ENCODE measurements at places on chromosomes 5 and 9.

GRCh38 chr5:134227776-134228175 is 1.9 kb upstream of the PPP2CA start:
- DNase-seq, result no peak

DNA sequence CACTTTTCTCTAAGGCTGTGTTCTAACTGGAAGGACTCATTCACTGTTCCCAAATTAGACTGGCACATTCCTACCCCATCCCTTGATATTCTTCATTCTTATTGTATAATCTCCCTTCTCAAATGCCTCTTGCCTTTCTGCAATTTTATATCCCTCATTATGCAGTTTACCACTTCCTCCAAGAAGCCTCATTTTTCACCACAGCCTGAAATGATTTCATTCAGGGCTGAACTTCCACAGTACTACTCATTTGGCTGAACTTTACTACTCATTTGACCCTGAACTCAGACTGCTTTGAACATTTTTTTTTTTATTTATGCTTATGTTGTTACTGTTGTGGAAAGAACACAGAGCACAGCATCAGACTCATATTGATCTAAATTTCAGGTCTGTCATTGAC is 32.7 kb downstream of the GRIA1 start:
- no peak for DNase-seq

GRCh38 chr5:167730121-167730520 is 561.3 kb upstream of the WWC1 start:
- no peak for DNase-seq

- no peak for DNase-seq
Measured at GRCh38 chr5:155004138-155004744, 9.3 kb upstream of the KIF4B start.

GRCh38 chr9:137797206-137798120 is 80.1 kb upstream of the CACNA1B start:
- DNase-seq, result no peak

- DNase-seq, result no peak
Measured at GRCh38 chr9:109245310-109245897, 75.5 kb downstream of the EPB41L4B start.

DNA sequence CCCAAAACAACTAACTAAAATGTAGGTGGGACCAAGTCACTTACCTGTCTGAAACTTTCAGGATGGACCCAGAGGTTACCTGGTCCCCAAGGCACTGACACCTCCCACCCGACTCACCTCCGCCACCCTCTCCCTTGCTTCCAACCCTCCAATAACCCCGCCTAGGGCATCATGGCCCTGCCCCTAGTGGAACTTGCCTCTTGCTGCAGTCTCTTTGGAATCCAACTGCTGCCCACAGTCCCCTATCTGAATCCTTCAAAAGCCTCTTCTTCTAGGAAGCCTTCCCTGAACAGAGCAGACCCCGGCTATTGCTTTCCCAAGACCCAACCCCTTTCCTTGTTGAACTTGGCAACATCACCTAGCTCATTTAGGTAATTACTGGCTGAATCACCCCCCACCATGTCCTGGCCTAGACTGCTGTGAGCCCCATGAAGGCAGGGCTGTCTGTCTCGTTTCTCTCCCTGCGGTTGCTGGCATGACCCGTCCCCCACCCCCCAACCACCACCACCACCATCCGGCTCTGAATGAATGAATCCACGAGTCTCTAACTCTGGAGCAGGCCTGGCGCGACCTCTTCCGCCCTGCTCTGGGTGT is 9.4 kb downstream of the CRB2 start:
- no peak for DNase-seq

DNA sequence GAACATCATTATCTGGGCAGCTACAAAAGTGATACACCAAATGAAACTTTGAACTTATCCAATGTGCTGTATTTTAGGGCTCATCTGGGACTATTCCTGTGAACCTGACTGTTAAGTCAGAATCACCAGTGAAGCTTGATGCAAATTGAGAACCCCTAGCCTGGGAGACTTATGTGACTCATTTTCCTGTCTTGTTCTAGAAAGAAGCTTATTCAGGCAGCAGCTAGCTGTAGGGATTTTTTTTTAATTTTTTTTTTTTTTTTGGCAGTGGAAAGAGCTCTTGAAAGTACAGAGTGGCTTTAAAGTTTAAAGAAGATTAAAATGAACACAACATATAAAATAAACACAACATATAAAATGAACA is 81.1 kb upstream of the TNFAIP8 start:
- DNase-seq, result no peak

GRCh38 chr5:172736508-172737135 is 34.4 kb downstream of the DUSP1 start:
- DNase-seq, result no peak

- peak; percentile 99 for DNase-seq
Measured at GRCh38 chr5:149551227-149552037, at the start of gene CSNK1A1. TSS of gene CSNK1A1 (minus strand) at chr5:149551439. CDS start at chr5:149550964, 475 bp downstream.

GRCh38 chr5:78293851-78294247 is 649 bp downstream of the AP3B1 start:
- DNase-seq, result no peak

DNA sequence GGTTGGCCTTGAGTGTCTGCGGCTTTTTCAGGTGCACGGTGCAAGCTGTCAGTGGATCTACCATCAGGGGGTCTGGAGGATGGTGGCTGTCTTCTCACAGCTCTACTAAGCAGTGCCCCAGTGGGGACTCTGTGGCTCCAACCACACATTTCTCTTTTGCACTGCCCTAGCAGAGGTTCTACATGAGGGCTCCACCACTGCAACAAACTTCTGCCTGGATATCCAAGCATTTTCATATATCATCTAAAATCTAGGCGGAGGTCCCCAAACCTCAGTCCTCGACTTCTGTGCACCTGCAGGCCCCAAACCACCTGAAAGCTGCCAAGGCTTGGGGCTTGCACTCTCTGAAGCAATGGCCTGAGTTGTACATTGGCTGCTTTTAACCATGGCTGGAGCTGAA is 601.5 kb downstream of the MTRR start:
- no peak for DNase-seq

DNA sequence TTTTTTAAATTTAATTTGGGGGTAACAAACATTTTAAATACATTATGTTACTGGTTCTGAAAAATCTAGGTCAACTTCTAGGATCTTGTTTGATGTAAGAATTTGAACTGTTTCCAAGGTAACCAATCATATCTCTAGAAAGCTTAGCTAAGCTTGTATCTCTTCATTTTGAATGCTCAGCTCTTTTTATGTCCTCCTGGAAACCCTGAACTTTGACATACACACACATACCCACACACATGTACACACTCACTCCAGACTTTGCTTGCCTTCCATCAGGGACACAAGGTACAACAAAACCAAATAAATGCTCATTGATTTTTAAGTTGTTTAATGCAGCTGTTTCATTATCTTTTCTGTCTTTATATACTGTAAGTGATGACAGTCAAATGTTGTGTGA is 178.5 kb downstream of the RAB3C start:
- DNase-seq, result no peak

- no peak for DNase-seq
Measured at GRCh38 chr5:93887678-93888077, 146.3 kb upstream of the POU5F2 start.

DNA sequence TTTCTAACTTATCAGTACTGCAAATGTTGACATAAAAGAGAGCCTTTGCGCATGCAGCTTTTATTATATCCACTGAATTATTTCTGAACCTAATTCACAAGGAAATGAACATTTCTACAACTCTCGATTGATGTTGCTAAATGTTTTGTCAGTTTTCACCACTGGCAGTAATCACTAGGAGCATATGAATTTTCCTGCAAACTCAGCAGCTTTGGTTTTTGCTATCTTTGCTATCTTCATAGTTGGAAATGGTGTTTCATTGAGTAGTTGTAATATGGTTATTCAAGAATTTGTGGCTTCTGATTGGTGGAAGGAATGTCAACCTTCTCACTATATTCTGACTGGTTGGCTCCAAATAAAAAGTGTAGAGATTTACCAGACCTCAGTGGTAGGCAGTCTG is 8.9 kb upstream of the SHC3 start:
- DNase-seq, result no peak

- no peak for DNase-seq
Measured at GRCh38 chr9:95085861-95086563, 231.5 kb downstream of the FANCC start.

GRCh38 chr5:75050415-75050814 is 1.9 kb downstream of the GCNT4 start:
- no peak for DNase-seq

- no peak for DNase-seq
Measured at GRCh38 chr5:14665101-14665822, 744 bp downstream of the OTULIN start.

- no peak for DNase-seq
Measured at GRCh38 chr5:180332861-180333260, 20.3 kb downstream of the GFPT2 start.

DNA sequence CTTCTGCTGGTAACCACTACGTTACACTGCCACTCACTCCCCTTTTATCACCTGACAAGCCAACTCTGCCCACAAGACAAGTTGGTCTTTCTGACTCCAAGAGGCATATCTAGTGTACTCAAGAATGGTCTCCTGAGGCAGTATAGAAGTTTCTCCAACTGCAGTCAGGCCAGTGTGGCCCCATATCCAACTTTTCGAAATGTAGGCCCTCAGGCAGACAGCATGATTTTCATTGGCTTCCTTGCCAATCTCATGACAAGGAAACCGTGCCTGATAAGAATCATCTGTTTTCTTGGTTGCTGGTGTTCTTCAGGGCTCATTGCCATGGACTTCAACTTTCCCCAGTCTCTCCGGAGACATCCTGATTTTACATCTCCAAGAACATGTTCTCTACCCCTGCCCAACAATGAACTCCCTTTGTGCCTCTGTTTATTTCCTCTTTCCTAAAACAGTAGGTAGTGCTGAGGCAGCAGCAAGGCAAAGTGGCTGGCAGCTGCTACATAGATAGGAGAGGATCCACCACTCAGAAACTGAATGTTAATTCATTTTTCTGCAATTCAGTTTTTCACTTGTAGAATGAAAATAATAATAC is 62.6 kb upstream of the SEMA6A start:
- no peak for DNase-seq

DNA sequence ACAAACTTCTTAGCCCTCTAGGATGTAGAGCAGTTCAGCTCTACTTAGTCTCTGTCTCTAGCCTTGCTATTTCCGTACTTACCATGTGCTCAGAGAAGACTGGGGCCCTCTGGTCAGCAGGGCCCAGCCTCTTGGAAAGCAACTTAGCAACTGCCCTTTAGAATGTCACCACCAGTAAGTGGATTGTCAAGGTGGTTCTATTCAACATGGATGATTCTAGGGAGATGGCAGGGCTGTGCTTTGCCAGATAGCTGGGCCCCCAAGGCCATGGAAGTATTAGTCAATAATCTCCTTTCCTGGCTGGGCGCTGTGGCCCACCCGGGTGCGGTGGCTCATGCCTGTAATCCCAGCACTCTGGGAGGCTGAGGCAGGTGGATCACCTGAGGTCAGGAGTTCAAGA is 177.6 kb upstream of the MVB12B start:
- no peak for DNase-seq

DNA sequence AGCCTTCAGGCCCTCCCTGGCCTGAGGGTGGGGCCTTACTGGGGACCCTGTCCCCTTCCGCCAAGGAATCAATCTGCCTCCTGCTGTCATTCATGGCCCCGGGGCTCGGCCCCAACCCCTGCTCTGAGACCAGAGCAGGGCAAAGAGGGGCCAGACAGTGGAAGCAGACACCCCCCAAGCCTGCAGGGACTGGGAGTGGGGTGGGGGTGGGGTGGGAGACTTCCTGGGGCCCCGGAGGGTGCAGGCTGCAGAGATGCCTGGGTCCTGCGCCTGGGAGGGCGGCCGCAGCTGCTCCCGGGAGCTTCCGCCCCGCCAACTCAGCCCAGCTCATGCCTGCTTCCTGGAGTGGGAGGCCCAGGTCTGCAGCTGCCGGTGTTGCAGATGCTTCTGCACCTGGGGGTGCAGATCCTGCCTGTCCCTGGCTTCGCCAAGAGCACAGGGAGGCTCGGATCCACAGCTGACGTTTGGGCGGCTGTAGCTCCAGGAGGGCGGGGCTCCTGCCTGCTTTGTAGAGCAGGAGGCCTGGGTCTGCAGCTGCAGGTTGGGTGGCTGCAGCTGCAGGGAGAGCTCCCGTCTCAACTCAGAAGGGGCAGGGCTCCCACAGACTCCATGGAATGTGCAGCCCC is 6.2 kb downstream of the KIF4B start:
- no peak for DNase-seq

- no peak for DNase-seq
Measured at GRCh38 chr9:116383133-116383532, 229.5 kb downstream of the PAPPA start.

GRCh38 chr5:181173027-181173419 is 25.6 kb downstream of the OR2V2 start:
- peak; percentile 71 for DNase-seq

GRCh38 chr9:5593904-5594303 is 35.0 kb upstream of the RIC1 start:
- no peak for DNase-seq

- DNase-seq, result no peak
Measured at GRCh38 chr9:95206143-95206542, 111.4 kb downstream of the FANCC start.

- no peak for DNase-seq
Measured at GRCh38 chr5:52887066-52887465, 99.3 kb downstream of the ITGA1 start.

GRCh38 chr9:91897201-91897600 is 52.8 kb downstream of the ROR2 start:
- DNase-seq, result no peak

DNA sequence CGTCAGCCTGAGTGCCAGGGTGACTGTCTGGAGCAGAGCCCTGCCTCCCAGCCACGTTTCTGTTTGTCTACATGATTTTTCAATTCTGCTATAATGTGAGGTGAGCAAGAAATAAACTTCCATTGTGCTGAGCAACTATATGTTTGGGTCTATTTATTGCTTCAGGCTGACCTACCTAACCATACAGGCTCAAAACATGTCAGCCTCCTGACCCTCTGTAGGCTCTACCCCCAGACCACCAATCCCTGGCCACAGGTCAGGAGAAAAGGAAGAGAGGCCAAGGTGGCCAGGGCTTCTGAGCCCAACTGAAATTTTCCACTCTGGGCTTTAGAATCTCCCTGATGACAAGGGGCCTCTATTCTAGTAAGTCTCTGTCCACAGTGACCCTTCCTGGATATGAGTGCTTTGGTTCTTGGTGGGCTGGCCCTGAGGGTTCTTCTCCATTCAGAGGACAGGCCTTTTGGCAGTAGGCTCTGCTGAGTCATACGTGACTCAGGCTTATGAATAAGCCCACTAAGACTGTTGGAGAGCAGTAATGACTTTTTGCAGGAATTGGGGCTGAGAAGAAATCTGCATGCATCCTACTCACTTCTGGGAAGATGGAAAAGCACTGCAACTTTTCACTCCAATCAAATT is 117.2 kb upstream of the TBCA start:
- no peak for DNase-seq

GRCh38 chr9:123378025-123378424 is 22.0 kb downstream of the CRB2 start:
- DNase-seq, result no peak

DNA sequence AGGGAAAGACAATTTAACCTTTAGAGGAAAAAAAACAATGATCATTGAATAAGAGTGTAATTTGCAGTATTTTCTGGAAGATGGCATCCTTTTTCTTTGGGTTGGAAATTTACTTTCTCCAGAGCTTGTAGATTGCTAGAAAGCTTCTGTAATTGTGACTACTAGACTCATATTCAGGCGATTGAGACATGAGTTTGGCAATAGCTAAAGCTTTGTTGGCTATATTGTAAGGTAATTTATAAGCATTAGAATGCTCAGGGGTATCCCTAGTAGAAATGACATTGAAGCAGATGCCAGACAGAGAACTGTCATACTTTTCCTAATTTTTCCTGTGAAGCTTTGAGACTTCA is 115.3 kb downstream of the UNC13B start:
- DNase-seq, result no peak

Measured in stimulated activated CD4-positive, alpha-beta T cell treated with anti-CD3 and anti-CD28 coated beads, Interleukin-15, amount 100 ng/mL, for 48 hours (primary cell).